ENCODE measurements at places on chromosomes 16 and 17.
A peak's percentile ranks its signal among the peaks of the same experiment; 100 is the strongest.

DNA sequence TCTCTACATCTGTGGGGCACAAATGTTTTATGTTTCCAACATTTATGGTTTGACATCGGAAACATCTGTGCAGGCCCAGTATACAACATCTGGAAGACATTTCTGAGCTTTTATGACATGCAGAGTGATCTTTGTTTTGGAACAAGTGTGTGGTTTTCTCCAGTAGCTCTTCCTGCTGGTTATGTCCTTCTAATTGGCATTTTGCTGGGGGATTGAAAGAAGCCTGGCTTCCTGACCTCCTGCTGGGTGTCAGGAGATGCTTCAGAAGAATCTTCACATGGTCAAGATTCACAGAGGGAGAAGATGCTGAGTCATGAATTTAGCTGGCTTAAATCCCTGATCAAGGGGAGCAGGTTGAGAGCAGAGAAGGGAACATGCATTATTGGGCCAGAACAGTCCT lies 279.5 kb upstream of the MYOCD start:
- DNase-seq = peak; percentile 5

- DNase-seq = no peak
Observed at GRCh38 chr16:89031715-89032659, 55.0 kb upstream of the CBFA2T3 start.

GRCh38 chr16:51355195-51355594 lies 204.1 kb upstream of the SALL1 start:
- no peak for DNase-seq

GRCh38 chr17:42898147-42898811 lies 2.3 kb upstream of the G6PC1 start:
- no peak for DNase-seq

- DNase-seq = no peak
Observed at GRCh38 chr17:41451154-41451728, 10.5 kb upstream of the KRT38 start.

GRCh38 chr16:19840524-19841110 lies 44.0 kb downstream of the GPRC5B start:
- DNase-seq = no peak

- DNase-seq = no peak
Observed at GRCh38 chr17:27408891-27409290, 47.4 kb upstream of the KSR1 start.

DNA sequence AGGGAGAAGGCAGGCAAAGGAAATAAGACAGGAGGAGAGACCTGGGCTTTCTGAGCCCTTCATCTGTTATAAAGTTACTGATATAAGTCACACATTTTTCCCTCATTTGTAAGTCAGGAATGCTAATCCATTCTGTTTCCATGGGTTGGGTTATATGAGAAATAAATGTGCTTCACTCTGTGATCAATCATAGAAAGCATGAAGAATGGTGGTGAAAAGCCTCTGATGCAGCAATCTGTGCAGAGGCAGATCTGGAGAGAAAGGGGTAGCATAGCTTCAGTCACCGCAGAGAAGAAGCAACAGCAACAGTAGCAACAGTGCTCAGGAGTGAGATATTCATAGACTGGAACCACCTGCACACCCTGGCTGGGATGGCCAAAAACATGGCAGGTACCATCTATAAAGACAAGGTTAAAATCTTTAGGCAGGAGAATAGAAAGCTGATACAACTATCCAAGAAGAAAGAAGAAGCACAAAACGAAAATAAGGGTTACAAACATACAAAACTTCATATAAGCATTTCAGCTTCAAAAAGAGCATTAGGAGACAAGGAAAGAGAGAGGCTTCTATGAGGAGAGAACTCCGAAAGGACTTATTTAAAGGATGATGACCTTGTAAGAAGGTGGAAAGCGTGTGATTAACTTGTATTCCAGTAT lies 41.9 kb downstream of the TMEM100 start:
- no peak for DNase-seq

DNA sequence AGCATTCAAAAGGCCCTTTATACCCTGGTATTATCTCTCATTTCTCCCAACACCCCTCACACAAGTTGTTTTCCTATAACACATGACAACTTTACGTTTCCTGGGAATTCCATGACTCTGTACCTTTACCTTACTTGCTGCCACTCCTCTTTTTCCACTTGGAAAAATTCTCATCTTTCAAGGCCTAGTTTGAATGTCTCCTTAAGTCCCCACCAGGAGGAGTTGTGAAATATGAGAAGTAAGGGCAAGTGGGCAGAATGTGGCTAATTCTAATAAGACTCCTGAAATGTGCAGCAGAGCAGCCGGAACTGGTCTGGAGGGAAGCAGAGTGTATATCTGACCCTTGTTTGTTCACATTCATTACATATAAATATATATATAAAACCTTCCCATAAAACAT lies 39.7 kb downstream of the BRCA1 start:
- no peak for DNase-seq

- DNase-seq = no peak
Observed at GRCh38 chr17:45355087-45355486, 38.3 kb upstream of the MAP3K14 start.

DNA sequence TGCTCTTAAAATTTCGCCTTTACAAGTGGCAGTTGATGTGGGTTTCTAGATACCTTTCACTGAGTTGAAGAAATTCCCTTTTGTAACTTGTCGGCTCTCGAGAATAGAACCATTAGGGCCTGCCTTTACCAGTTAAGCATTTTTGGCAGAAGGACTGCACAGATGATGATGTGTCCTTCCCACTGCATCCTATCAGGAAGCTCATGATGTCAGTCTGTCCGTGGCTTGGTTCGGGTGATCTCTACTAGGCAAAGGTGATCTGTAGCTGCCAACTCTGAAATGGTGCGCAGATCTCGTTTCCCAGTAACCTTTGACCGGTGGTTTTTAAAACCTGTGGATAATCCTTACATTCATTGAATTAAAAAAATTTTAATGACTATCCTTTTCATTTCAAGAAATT lies 49.7 kb downstream of the ZNRF1 start:
- DNase-seq = no peak

- DNase-seq = no peak
Observed at GRCh38 chr16:78768226-78768625, 668.8 kb downstream of the WWOX start.

DNA sequence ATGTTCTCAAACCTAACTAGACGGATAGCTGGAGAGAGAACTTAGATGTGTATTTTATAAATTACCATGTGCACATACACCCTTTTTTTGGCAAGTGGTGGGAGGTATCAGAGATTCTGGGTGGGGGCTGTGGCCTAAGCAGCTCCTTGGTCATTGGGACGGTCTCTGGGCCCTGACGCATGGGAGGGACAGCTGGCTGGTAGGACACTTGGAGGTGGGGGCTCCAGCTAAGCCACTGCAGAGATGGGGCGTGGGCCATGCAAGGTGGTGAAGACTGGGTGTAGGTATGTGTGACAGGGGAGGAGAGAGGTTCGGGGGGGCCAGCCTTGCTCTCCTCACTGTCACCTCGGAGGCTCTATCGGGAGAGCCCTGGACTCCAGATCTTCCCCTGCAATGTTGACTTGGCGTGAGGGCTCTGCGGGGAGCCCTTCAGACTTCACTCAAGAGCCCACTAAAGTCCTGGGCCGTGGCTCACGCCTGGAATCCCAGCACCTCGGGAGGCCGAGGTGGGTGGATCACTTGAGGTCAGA lies 17.1 kb downstream of the C1QTNF1 start:
- DNase-seq = no peak

DNA sequence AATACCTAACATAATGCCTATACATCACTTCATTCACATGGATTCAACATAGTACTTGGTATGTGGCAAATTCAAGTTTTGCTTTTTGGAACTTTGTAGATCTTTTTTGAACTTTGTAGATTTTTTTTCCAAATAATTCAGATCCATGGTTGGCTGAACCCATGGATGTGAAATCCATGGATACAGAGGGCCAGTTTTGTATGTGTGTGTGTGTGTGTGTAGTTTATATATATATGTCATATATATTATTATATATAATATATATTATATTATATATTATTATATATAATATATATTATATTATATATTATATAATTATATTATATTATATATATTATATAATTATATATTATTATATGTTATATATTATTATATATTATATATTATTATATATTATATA lies 28.4 kb downstream of the CLUAP1 start:
- no peak for DNase-seq

DNA sequence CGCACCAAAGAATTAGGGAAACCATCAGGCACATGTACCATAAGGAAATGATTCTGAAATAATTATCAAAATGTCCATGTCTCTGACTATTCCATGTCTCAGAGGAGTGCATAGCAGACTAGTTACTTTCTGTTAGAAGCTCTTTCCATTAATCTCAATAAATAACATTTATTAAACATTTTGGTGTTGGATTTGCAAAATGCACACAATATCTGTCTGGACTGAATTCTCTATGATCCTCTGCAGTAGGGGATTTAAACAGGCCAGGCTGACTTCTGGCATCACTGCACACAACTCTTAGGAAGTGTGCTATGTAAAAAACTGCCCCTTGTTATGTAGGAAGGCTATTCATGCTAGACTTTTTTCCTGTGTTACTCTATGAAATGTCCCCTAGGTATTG lies 283.3 kb upstream of the CDH5 start:
- no peak for DNase-seq

DNA sequence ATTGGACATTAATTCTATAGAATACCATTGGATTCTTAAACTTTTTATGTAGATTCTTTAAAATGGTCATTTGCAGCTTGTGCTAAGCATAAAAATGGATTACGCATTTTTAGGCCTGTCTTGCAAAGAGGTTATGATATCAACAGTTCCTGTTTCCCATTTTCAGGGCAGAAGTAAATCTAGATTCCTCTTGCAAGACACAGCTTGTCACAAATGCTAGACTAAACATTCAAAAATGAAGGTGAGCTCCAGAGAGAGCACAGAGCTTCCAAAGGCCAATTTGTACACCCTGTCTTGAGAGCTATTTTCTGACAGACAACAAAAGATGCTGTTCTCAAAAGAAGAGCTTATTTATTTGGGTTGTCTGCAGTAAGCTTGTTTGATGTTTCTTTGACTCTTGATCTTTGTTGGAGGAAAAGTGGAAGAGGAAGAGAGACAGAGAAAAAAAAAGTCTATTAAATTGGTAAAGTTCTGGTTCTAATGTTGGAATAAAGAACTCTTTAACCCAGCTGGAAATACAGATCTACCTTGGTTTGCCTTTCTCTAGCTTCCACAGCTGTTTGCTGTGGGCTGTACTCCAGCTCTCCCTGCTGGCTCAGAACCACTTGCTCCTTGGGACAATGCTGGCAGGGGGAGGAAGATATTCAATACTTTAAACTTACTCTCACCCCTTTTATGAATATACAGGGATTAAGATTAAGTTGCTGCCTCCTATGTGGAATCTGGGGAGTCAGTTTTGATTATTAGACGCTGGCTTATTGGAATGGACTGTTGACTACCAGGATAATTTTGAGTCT lies 651.8 kb downstream of the CDH11 start:
- DNase-seq = no peak

DNA sequence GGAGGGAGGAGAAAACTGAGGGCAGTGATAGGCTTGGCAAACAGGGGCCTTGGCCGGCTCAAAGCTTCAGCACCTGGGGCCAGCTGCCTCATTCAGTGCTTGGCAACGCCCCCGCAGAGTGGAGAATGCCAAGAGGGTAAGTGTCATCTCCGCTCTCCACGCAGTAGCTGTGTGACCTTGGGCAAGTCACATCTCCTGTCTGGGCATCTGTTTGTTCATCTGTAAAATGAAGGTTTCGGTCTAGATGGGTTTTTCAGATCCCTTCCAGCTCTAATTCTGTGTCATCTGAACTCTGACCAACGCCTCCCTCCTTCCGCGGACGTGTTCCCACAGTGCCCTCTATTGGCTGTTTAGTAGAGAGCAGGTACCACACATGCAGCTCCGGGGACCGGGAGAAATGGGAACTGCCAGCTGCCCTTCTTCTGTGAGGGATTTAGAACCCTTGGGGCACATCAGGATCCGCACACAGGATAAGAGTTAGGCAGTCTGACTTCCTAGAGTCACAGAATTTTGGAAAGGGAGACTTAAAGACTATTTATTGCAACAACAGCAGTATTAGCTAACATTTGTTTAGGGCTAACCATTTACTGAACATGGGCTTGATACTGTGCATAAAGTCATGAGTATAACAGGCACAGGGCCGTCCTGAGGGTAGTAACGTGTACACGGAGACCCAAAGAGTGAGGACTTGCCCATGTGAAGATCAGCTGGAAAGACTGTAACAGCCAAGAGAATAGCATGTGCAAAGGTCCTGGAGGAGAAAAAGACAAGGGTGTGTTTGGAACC lies 26.8 kb downstream of the GP2 start:
- no peak for DNase-seq

- DNase-seq = no peak
Observed at GRCh38 chr17:60107526-60108257, 29.0 kb upstream of the HEATR6 start.

DNA sequence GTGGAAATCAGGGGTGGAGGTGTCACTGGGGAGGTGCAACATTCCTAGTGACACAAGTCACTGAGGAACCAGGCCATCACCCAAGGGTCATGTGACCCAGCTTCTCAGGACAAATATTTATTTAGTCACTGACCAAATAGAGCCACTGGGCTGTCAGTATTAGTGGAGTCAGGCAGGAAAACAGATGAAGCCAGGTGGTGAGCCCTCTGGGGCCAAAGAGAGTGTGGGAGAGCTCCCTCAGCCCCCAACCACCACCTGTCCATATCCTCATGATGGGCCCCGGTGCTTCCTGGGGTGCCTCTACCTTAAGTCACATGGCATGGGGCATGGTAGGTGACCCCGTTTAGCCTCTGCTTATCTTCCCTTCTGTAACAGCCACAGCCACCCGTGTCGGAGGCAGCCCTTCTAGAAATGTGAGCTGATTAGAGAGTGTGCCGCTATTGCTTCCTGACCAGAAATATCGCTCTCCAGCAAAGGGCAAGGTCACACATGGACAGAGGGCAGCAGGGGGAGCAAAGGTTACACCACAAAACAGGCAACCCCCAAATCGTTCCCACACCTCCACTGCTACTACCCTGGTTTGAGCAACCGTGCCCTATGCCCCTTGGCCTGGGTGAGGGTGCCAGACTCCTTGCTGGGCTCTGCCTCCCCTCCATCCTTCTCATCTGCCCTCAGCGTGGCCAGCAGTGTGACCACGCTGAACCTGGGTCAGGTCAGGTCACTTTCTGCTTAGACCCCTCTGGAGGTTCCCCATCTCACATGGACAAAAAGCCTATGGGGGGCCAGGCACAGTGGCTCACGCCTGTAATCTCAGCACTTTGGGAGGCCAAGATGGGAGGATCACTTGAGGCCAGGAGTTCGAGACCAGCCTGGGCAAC lies 8.6 kb upstream of the AKTIP start:
- DNase-seq = no peak

DNA sequence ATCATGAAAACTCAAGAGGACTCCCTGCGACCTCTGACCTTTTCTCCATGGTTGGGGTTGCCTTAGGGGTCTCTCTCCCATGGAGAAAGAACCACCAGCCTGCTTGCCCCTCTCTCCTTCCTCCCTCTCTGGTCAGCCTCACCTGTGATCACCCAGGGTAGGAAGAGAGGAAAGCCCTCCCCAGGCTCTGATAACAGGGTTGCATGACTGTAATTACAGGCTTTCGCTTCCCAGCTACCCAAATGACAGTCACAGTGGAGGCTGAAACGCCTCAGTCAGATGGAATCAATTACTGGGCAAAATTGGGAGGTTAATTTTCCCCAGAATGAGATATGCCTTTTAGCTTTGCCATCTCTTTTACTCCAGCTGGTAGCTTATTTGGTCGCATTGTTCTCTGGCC lies 265.8 kb upstream of the SOX9 start:
- no peak for DNase-seq

- no peak for DNase-seq
Observed at GRCh38 chr17:73639322-73639721, 4.9 kb downstream of the SDK2 start.

- no peak for DNase-seq
Observed at GRCh38 chr16:57894390-57895080, 76.4 kb downstream of the CNGB1 start.

All from SK-N-MC (cell line).